GM23248 (cell line): ENCODE measurements at places on chromosomes 7 and 10. TPM values are rescaled to one million over a fixed set of nuclear protein-coding genes. Genes with fewer than 3 reads are reported as not detected.

PCDH15 gene
- total RNA-seq, result not detected in 2 replicates

RNLS gene
- 15.3 and 23.1 TPM in 2 replicates for total RNA-seq

FOXI2 gene
- total RNA-seq, result not detected in 2 replicates

PHF14 gene
- total RNA-seq, result 9.6 and 17.0 TPM in 2 replicates

DDC gene
- not detected in 2 replicates for total RNA-seq

AMPH gene
- 1.9 and 3.1 TPM in 2 replicates for total RNA-seq

PTTG1IP2 gene
- total RNA-seq, result not detected in 2 replicates

CCL24 gene
- not detected in 2 replicates for total RNA-seq

GFRA1 gene
- 5.0 and 8.1 TPM in 2 replicates for total RNA-seq

WDFY4 gene
- not detected in 2 replicates for total RNA-seq

RET gene
- total RNA-seq, result not detected in 2 replicates

NKX1-2 gene
- not detected in 2 replicates for total RNA-seq

WNT8B gene
- not detected in 2 replicates for total RNA-seq

PRSS37 gene
- not detected in 2 replicates for total RNA-seq

IKZF5 gene
- 2.7 and 4.2 TPM in 2 replicates for total RNA-seq

ANXA8L1 gene
- total RNA-seq, result 2.2 and 6.6 TPM in 2 replicates

NRG3 gene
- not detected in 2 replicates for total RNA-seq

GNAT3 gene
- not detected in 2 replicates for total RNA-seq

BTRC gene
- 8.4 and 10.5 TPM in 2 replicates for total RNA-seq

FAS gene
- total RNA-seq, result 69.0 and 77.8 TPM in 2 replicates

AKR1D1 gene
- not detected in 2 replicates for total RNA-seq

NCF1 gene
- not detected in 2 replicates for total RNA-seq

FLNC gene
- total RNA-seq, result 304 and 353 TPM in 2 replicates

ASB15 gene
- not detected in 2 replicates for total RNA-seq

OGDH gene
- total RNA-seq, result 75.3 and 77.4 TPM in 2 replicates

CYP3A5 gene
- not detected in 2 replicates for total RNA-seq

SEMA3D gene
- total RNA-seq, result 6.6 and 10.1 TPM in 2 replicates

GIMAP5 gene
- total RNA-seq, result not detected in 2 replicates

AUTS2 gene
- 1.4 and 3.0 TPM in 2 replicates for total RNA-seq

UPK3B gene
- 0.11 TPM in 1 of 2 replicates, not detected in the other for total RNA-seq

CFTR gene
- not detected in 2 replicates for total RNA-seq

DNAJC30 gene
- 5.2 and 5.7 TPM in 2 replicates for total RNA-seq

FFAR4 gene
- not detected in 2 replicates for total RNA-seq

DNAH11 gene
- total RNA-seq, result 0.51 and 3.1 TPM in 2 replicates

GPNMB gene
- 38.2 and 48.8 TPM in 2 replicates for total RNA-seq

ITGB1 gene
- total RNA-seq, result 5,235 and 7,382 TPM in 2 replicates

EPO gene
- not detected in 2 replicates for total RNA-seq

STEAP2 gene
- 28.3 and 30.6 TPM in 2 replicates for total RNA-seq

TMEM196 gene
- total RNA-seq, result not detected in 2 replicates

VIPR2 gene
- total RNA-seq, result not detected in 2 replicates

PHKG1 gene
- 0.32 and 1.3 TPM in 2 replicates for total RNA-seq

IL2RA gene
- not detected in 2 replicates for total RNA-seq

FAM25A gene
- not detected in 2 replicates for total RNA-seq

NEBL gene
- total RNA-seq, result not detected in 2 replicates

SFTPD gene
- total RNA-seq, result not detected in 2 replicates

SPDYE16 gene
- not detected in 2 replicates for total RNA-seq

CDC14C gene
- total RNA-seq, result 0.11 TPM in 1 of 2 replicates, not detected in the other

PLXNA4 gene
- 0.32 and 0.89 TPM in 2 replicates for total RNA-seq

MDFIC gene
- total RNA-seq, result 50.3 and 53.1 TPM in 2 replicates
